ENCODE measurements at places on chromosomes 3 and 15.
A peak's percentile ranks its signal among the peaks of the same experiment; 100 is the strongest.

DNA sequence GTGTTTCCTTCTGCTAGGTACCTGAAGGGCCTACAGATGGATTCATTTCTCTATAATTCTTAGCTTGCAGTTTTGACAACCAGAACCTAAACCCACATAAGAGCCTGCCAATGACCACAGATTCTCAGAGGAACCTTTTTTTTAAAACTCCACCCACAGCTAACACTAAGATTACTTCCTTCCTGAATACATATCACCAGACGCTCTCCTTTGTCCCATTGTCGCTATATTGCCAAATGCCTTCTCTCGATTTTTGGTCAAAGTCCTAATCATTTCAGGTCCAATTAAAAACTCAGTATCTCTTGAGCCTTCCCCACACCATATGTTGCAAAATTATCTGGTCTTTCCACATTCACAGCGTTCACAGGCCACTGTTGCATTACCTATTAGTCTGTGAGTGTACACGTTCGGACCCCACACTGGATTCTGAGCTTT lies 12.4 kb downstream of the ZNF710 start:
- no peak for DNase-seq

GRCh38 chr3:31853580-31853979 lies 127.5 kb downstream of the OSBPL10 start:
- no peak for DNase-seq

GRCh38 chr15:48851956-48852355 lies 26.0 kb upstream of the EID1 start:
- no peak for DNase-seq

- DNase-seq, result no peak
Measured at GRCh38 chr15:41832875-41833274, 5.0 kb downstream of the JMJD7 start.

GRCh38 chr15:47407692-47408091 lies 309.6 kb upstream of the SEMA6D start:
- DNase-seq, result no peak

DNA sequence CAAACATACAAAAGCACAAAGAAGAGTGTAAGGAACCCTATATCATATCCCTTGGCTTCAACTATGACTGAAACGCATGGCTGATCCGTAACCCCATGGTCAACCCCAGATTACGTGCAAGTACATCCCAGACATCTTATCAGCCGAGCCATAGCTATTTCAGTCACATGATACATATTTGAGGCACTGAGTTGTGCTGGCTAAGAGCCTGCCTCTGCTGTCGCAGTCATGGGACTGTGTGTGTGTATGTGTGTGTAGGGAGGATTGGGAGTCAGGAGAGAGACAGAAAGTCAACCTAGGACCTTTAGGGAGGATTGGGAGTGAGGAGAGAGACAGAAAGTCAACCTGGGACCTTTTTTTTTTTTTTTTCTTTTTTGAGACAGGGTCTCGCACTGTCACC lies 8.4 kb downstream of the ST6GAL1 start:
- DNase-seq, result no peak

DNA sequence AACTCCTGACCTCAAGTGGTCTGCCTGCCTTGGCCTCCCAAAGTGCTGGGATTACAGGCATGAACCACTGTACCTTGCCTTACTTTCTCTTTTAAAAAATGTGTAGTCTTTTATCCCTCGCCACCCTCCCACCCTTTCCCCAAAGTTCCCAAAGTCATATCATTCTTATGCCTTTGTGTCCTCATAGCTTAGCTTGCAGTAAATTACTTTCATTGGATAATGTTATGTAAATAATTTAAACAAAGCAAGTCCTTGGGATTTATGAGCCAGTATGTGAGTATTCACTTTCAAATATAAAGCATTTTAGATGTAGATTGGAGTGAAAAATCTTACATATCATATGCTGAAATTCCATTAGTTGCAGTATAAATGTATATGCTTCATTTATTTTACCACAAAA lies 11.0 kb downstream of the GTF2A2 start:
- DNase-seq, result no peak

DNA sequence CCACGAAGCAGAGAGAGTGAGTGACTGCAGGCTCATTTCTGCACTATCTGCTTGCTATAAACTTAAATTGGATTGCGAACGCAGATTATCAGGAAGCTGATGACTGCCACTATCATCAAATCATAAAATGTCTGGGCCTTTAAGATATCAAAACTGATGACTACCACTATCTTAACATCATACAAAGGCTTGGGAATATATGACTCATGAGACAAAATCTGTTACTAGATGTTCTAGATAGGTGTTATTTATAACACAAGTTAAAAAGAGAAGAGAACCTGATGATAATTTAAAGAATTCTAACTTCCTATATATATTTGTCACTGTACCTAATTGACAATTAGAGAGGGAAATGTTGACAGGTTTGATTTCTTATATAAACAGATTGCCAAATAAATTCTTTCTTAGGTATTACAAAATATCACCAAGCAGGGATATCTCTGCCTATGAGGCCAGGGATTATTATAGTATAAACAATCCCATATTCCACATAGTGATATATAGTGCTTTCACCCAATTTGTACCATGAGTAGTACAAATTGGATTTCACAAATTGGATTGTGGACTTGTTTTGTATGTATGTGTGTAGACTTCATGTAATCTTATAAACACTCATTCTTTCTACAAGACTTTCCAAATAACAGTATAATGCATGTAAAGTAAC lies 1157.2 kb downstream of the ROBO1 start:
- DNase-seq, result no peak

GRCh38 chr3:158091531-158091930 lies 14.7 kb downstream of the SHOX2 start:
- no peak for DNase-seq

GRCh38 chr3:171257251-171258203 lies 202.7 kb downstream of the TNIK start:
- no peak for DNase-seq

GRCh38 chr15:62378772-62379498 lies 213.8 kb upstream of the C2CD4B start:
- DNase-seq, result no peak

DNA sequence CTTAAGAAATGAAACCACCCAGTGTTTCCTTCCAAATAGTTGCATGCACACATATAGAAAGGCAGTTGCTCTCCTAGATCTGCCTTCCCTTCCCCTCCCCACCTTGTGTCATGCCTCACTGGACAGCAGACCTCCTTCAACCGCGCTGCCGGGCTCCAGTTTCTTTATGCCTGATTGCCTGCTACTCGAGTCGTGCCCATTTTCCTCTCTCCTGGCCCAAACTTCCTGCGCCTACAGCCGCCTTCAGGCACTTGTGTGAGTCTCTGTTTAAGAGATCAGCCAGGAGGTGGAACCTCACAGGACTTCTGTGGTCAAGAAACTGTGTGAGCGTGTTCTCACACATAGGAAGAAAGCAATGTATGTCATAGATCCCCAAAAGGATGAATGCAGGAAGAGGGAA lies 8.8 kb upstream of the FAM107A start:
- no peak for DNase-seq

DNA sequence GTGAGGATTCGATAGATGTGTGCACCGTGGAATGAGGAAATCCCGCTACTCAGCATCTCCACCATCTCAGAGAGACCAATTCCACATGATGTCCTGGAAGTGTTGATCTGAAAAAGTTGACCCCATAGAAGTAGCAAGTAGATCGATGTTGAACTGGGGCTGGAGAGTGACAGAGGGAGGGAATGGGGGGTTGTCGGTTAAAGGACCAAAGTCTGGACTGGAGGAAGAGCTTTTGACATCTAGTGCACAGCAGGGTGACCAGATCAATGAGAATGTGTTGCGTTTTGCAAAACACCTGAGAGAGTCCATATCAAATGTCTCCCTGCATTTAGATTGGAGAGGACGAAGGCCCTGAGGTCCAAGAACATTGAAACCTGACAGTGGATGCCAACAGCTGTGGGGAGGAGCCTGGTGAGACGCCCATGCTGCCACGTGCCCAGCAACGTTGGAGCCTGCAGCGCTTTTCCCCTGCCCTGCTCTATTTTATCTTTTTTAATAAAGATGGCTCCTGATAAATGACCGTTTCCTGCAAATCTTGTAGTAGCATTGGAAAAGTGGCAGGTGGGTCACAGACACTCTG lies 30.1 kb upstream of the RPL32 start:
- no peak for DNase-seq

DNA sequence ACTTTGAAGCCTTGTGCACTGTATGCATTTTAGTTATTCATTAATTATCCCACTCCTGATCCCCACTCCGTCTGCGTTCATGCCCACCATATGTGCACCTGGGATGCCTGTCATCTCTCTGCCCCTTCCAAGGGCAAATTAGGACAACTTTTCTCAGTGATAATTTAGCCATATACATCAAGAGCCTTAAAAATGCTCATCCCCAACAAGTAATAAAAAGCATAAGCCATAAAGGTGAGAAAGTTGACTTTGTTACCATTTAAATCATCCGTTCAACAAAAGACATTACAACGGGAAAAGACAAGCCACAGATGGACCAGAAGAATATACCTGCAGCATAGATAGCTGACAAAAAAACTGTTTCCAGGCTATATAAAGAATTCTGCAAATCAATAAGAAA lies 131.4 kb upstream of the LINGO1 start:
- DNase-seq, result no peak

GRCh38 chr3:25500706-25501210 lies 72.7 kb downstream of the RARB start:
- no peak for DNase-seq

DNA sequence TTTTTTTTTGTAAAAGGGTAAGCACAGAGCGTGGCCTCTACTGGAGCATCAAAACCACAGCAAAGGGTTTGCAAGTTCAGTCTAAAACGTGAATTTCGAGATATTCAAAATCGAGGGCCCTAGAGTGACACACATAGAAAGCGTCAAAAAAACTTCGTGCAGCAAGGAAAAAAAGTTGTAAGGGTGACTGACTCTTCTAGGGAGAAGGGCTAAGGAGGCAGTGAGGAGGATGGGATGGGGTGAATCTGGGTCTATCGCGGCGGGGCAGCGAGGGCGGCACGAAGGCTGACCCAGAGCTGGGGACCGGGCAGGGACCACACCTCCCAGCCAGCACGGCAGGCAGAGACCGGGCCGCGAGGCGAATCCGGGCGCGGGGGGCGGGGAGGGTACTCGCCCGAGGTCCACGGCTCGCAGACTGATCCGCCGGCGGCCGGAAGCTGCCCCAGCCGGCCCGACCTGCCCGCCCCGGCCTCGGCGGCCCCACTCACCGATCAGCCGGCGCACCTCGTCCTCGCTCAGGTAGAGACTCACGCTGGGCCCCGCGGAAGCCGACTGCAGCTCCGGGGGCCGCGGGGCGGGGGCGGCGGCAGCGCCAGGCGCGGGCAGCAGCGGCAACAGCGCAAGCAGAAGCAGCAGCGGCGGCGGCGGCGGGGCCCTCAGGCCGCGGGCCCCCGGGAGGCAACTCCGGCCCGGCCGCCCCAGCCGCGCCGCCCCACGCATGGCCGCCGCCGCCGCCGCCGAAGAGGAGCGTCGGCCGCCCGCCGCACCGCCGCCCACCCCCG lies 533 bp downstream of the RYK start:
- DNase-seq, result peak; percentile 15

DNA sequence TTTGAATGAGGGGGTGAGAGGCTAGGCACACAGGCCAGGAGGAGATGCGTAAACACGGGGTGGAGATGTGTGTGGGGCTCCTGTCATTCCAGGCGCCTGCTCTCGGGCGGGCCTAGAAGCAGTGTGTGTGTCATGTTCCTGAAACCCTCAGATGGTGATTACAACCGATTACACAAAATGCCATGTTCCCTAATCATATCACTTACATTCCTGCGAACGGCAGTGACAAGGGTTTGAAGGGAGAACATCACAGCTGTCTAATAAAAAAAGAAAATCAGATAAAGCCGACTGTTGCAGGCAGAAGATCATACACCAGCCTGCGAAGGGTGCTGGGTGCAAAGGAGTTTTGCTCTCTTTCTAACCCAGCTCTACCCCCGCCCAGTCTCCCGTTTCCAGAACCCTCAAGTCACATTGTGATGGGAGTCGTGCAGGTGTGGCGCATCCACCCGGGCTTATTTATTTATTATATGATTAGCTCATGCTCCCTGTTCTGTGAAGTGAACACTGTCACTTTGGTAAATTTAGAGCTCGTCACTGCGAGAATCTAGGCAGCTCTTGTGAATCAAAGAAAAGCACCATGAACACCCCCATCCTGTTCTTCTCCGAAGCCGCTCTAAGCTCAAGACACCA lies 140.3 kb downstream of the NR2F2 start:
- DNase-seq, result no peak

GRCh38 chr15:99929266-99929665 lies 196.0 kb upstream of the LYSMD4 start:
- DNase-seq, result no peak

GRCh38 chr15:31024330-31024729 lies 32.9 kb upstream of the MTMR10 start:
- DNase-seq, result no peak

GRCh38 chr15:48472756-48473155 lies 141.5 kb downstream of the DUT start:
- DNase-seq, result no peak
